ENCODE measurements at places on chromosomes 2 and 18. TPM values are rescaled to one million over a fixed set of nuclear protein-coding genes. Genes with fewer than 3 reads are reported as not detected.

FEV gene
- total RNA-seq = 15.6 TPM

MTA3 gene
- total RNA-seq = 102 TPM

AMER3 gene
- 7.0 TPM for total RNA-seq

TTN gene
- 12.2 TPM for total RNA-seq

ATAD2B gene
- total RNA-seq = 38.3 TPM

CDH19 gene
- total RNA-seq = not detected

RIT2 gene
- total RNA-seq = not detected

SLC4A3 gene
- 19.7 TPM for total RNA-seq

FZD7 gene
- total RNA-seq = 74.4 TPM

CNGA3 gene
- 5.3 TPM for total RNA-seq

SGPP2 gene
- total RNA-seq = 19.8 TPM

WDR12 gene
- 62.2 TPM for total RNA-seq

NFE2L2 gene
- total RNA-seq = 58.7 TPM

DNA sequence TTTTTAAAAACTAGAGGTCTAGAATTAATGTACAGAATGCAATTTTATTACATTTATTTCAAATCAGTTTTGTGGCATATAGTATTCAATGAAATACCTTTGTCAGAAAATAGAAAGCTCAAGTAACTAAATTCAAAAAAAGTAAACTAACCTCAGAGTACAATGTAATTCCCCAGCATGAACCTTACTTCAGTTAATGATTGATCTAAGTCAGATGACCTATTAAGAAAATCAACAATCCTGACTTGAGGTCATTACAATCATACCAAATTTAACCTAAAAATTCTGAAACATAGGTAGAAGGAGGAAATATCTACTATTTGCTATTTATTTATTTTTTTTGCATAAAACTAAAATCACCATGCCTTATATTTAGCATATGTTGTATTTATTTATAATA lies 142.9 kb downstream of the CCDC102B start:
- DNase-seq = no peak

GRCh38 chr18:39842366-39842914 lies 2112.6 kb upstream of the PIK3C3 start:
- no peak for DNase-seq

DNA sequence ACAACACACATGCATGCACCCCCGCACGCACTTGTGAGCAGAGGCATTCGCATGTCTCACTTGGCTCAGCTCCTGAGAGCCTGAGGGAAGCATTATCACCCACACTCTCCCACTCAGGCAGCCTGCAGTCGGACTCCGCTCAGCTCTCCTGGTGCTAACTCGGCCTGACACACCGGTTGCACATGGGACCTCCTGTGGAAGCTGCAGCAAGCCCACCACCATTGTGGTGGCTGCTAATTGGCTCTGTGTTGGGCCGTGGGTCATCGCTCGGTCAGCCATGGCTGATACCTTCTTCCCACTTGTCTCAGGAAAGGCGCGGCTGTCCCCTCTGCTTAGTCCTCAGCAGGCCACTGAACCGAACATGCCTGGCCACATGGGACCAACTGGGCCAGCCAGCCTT lies 13.7 kb upstream of the TEX261 start:
- no peak for DNase-seq

DNA sequence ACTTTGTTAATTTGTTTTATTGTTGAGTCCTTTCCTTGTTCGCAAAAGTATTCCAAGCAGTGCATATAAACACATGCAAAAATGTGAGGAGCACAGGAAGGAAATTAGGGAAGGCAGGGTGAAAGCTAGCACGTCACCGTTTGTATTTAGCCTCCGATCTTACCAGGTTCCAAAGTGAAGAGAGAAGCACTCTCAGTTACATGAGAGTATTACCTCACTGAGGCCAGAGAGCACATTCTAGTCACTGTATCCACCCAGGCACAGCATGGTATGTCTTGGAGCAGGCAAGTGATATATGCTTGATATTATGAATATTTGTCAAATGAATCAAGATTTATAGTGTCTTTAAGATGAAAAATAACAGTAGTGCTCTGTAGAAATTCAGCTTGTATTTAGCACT lies 6.5 kb upstream of the TMEM182 start:
- DNase-seq = no peak

- DNase-seq = no peak
These were observed 152.5 kb upstream of the APCDD1 start for GRCh38 chr18:10301831-10302483.

- no peak for DNase-seq
These were observed 111.6 kb downstream of the AGAP1 start for GRCh38 chr2:235605312-235606003.

DNA sequence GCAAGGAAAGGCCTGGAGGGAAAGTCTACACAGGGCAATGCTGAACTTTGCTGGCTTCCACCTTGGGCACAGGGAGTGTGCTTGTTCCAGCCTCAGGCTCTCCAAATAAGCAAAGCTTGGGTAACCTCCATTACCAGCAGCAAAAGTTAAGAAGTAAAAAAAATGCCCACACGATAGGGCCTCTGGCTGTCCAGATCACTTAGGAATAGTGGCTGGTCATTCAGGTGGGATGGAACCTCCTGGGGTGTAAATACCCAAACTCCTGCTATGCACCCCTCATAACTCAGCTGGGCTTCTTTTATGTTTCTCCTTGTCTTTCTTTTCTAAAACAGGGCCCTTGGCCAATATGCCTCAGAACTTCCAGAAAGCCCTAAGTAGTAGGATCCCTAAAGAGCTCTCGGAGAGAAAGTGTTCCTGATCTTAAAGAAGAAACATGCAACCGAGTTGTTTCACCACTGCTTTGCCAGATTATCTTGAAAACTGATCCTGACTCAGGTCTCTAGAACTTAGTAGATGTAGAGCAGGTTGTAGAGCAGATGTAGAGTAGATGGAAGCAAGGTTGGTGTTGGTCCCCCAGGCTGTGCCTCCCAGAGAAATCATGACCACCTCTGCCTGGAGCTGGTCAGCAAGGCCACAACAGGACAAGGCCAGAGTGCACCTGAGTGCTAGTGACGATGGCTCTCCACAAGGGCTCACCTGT lies 2.0 kb upstream of the OSR1 start:
- no peak for DNase-seq

DNA sequence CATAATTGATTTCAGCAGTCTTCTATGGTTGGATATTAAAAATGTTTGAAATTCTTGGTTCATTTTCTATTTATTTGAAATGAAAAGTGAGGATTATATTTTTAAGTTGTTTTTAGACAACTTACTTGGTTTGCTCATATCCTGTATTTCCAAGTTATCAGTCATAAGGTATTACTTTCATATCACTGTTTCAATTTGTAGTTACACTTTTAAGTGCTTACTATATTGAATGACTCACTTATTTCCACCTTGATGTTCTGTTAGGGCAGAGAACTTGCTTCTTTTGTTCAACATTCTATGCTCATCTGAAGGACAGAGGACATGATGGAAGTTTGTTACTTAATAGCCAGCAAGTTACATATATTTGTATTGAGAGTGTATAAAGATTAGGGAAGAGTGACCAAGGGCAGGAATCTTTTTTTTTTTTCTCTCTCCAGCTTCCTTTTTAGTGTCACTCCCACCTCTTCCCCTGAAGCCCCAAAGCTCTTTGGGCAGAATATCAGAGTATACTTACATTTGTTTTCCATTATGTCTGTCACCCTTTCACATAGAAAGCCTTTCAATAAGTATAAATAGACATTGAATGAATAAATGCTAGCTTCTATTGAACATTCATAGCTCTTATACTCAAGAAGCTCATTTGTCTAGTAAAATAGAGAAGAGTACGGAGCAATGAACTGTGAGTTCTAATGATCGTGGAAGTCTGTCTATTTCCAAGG lies 28.1 kb downstream of the PIK3C3 start:
- no peak for DNase-seq

DNA sequence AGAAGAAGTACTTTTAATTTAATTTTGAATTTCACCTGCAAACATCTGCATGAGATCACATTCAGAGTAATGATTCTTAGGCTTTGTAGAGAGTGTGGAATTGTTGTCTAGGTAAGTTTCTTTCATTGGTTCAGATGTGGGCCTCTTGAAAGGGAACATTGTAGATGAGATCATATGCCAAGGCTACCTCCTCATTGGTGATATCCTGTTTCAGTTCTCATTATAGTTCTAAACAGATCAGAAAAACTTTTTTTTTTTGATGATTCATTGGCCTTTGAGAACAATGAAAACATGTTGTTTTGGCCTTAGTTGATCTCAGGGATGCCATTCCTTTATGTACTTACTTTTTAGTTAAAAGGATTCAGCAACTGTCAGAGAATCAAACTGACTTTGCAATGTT lies 44.5 kb downstream of the EML6 start:
- no peak for DNase-seq

DNA sequence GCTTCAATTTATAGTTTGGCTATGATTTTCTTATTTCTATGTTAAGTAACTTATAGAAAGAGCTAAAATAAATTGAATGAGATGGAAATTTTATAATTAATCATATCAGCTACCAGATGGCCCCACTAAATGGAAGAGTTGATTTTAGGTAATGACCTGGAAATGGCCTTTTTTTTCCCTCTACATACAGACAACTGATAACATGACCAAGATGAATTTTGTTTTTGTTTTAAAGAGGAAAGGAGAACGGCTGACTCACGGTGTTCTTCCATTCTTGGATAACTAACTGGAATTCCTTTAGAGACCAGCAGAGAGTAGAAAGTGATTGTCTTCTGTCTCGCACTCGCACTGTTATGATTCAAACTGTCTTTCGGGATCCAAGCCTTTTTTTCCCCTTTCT lies 91.0 kb downstream of the TMEM185B start:
- no peak for DNase-seq

GRCh38 chr2:55910077-55910476 lies 13.5 kb downstream of the EFEMP1 start:
- DNase-seq = no peak

- no peak for DNase-seq
These were observed 227.2 kb downstream of the PHLPP1 start for GRCh38 chr18:62942578-62942977.

DNA sequence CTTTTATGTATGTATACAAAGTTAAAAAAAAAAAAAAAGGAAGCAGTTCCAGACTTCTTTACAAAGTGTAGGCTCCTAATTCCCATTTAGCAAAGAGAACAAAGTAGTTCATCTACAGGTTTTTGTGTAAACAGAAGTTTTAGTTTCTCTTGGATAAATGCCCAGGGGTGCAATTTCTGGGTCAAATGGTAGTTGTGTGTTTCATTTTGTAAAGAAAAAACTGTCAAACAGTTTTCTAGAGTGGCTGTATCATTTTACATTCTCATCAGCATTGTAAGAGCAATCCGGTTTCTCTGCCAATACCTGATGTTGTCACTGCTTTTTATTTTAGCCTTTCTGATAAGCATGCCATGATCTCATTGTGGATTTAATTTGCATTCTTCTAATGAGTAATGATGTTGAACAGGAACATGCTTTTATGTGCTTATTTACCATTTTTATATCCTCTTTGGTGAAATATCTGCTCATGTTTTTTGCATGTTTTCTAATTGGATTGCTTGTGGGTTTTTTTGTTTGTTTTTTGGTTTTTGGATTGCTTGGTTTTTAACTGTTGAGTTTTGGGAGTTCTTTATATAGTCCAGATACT lies 16.6 kb upstream of the PSME4 start:
- DNase-seq = no peak

DNA sequence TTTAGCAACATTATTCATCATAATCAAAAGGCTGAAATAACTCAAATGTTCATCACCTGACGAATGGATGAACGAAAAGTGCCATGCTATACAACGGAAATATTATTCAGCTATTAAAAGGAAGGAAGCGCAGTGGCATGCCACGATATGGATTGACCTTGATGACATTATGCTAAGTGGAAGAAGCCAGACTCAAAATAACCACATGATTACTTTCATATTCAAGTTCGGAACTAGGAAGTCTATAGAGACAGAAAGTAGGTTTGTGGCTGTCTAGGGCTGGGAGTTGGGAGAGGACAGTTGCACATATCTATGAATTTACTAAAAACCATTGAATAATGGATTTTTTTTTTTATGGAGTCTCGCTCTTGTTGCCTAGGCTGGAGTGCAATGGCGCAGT lies 13.4 kb upstream of the PDIA6 start:
- DNase-seq = no peak

- DNase-seq = no peak
These were observed 13.1 kb downstream of the HS6ST1 start for GRCh38 chr2:128305555-128306080.

DNA sequence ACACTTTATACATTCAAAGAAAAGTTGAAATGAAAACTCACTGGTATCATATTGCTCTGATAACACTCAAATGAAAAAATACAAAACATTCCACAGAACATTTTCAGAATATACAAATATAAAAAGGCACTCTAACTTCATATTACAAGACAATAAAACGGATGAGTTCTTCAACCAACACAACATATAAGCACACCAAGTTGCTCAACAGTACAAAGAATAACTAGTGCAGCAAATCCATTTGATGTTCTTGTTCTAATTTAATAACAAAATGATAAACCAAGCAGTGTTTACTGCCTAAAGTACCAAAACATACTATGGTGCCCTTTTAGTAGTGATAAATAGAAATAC lies 60.8 kb upstream of the PGAP1 start:
- DNase-seq = no peak

- DNase-seq = no peak
These were observed 150.7 kb downstream of the DYSF start for GRCh38 chr2:71603851-71604725.

GRCh38 chr2:215010390-215010789 lies 128.0 kb downstream of the ABCA12 start:
- no peak for DNase-seq

DNA sequence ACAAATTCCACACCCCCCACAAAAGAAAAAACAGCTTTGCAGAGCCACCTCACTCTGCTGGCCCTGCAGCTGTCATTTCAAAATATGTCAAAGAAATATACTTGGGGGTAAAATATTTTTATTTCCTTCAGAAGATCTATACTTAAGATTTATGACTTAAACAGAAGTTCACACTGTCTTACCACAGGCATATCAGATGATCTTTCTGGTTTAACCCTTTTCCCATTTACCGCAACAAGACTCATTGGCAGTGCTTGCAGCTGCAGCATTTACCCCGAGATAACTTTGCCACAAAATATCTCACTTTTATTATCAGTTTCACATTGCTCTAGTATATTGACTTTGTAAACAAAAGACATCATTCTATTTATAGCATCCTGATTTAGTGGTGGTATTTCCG lies 21.6 kb upstream of the SLC35G4 start:
- DNase-seq = no peak

DNA sequence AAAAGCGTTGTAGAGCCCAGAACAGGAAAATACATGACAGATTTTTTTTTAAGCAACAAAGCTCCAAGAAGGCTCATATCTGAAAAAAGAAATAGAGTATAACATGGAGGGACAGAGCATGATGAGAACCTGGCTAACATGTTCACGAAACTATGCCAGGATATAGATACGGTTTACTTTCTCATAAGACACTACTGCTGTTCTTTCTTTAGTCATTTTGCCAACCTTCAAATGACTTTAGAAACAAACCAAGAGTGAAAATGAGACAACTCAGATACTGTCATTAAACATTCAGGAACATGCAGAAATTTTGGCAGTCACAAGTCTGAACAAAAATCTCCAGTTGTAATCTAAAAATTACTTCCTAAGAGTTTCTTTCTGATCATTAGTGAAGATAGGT lies 14.3 kb downstream of the LPIN2 start:
- DNase-seq = no peak

GRCh38 chr18:45069546-45069945 lies 388.9 kb downstream of the SETBP1 start:
- DNase-seq = no peak

- no peak for DNase-seq
These were observed 96.2 kb downstream of the KLHL29 start for GRCh38 chr2:23480957-23481797.

Data from progenitor cell of endocrine pancreas (in vitro differentiated cells).